Fibroblast of skin of scalp (primary cell): ENCODE measurements at places on chromosomes 11 and 22.
A peak's percentile ranks its signal among the peaks of the same experiment; 100 is the strongest.

- DNase-seq, result no peak
Measured at GRCh38 chr11:72989727-72990126, 152.4 kb downstream of the FCHSD2 start.

GRCh38 chr11:29268733-29269132 is 748.1 kb downstream of the KCNA4 start:
- no peak for DNase-seq

DNA sequence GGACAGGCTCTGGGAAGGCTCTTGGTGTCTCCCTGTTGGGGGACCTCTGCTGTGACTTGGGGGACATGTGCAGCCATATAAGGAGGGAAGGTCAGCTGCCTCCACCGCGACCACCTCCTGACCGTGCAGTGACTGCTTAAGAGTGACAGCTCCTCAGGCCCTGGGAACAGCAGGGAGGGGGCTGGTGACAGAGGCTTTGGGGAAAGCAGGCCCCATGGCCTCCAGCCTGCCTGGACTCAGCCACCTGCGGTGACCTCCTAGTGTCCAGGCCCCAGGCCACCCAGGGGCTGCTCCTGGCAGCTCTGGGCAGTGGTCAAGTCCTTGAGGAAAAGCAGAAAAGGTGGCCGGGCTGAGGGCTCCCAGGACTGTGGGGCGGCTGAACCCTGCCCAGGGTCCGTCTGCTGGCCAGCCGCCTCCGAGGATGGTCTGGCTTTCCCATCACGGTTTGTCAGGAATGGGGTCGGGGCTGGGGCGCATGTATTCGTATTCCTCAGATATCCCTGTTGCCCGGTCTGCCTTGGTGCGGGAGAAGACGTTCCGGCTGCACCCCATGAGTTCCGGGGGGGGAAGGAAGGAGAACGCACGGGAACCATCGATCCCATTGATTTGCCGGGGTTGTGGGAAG is 96.8 kb downstream of the WNT7B start:
- DNase-seq, result no peak

DNA sequence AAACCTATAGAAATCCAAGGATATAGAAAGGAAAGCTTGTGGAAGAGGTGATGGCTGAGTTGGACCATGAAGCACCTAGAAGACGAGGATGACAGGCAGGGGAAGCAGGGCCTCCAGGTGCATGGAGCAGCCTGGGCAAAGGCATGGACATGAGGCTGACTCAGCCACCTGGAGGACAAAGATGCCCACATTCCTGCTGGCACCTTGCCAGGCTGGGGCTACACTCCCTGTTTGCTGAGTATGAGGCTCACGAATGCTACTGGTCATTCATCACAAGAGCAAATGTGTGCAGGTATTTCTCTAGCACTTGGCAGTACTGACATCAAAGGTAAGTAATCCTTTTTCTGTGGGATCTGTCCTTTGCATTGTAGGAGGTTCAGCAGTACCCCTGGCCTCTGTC is 7.1 kb upstream of the SCGB2A1 start:
- no peak for DNase-seq

- no peak for DNase-seq
Measured at GRCh38 chr22:50318698-50319411, 8.0 kb downstream of the DENND6B start.

- DNase-seq, result no peak
Measured at GRCh38 chr11:133619397-133619796, 87.1 kb upstream of the OPCML start.

DNA sequence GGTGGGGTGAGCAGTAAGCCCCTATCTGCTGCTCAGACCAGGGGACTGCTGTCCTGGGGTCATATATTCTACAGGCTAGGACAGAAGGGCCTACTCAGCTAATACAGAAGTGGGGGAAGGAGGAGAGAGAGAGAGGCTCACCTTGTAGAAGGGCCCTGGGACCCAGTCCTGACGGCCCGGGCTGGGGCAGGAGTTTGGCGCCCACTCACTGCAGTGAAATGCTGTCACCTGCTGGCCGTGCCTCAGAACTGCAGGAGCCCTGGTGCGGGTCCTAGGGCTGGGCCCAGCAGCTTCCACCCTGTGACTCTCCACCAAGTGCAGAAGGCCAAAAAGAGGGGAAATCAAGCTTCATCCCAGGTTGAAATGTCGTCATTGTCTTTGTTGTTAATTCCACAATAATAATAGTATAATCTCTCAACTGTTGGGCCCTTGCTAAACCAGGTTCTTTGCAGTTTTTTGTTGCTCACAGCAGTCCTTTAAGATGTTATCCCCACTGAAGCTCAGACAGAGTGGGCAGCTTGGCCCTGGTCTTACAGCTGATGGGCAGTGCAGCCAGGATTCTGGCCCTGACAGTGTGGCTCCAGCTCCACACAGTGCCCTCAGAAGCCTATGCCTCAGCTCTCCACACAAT is 29.6 kb downstream of the TRIM29 start:
- DNase-seq, result peak; percentile 49

DNA sequence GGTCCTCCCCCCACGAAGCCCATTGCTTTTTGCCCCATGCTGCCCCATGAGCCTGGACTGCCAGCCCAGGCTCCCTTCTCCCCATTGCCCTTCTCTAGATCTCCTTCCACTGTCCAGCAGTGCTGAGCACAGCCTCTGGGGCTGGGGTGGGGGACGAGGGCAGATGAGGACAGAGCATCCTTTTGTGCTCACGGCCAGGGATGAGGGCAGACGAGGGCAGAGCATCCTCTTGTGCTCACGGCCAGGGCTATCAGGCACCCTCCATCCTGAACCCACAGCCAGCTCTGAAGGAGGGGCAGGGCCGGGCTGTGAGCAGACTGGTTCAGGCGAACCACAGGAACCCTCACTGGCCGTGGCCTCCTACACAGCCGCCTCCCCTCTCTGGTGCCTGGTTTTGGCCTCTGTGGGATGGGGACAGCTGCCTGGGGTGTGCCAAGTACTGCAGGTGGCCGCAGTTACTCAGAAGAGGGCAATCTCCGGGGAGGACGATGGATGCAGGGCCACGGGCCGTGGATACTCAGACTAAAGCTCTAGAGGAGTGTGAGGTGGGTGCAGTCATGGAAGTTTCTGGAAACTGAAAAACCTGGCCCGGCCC is 1258.8 kb downstream of the BRD1 start:
- no peak for DNase-seq

DNA sequence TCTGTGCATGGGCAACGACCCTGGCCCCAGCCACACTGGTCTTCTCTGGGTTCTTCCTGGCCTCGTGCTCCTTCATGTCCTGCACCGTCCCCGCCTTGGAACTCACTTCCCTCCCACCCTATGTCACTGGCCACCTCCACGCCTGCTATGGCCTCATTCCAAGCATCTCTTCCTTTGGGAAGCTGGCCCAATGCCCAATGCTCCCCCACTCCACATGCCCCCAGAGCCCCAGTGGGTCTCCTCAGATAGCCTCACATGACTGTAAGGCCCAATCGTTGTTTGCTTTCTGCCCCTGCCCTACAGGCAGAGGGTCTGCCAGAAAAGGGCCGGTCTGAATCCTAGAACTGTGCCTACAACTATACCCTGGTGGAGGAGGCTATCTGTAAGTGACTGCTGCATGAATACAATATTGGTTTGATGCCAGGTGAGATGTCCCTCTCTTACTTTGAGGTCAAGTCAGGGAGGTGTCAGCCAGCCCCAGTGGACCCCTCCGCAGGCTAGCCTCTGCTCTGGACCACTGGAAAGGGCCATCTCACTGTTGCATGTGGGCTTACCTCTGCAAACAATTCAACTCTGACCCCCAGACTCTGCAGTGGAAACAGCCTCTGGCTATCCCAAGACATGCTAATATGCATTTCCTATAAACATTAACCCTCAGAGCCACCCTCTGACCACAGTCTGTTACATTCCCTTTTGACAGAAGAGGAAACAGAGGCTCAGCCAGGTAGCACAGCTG is 2.1 kb upstream of the GNAZ start:
- DNase-seq, result no peak

DNA sequence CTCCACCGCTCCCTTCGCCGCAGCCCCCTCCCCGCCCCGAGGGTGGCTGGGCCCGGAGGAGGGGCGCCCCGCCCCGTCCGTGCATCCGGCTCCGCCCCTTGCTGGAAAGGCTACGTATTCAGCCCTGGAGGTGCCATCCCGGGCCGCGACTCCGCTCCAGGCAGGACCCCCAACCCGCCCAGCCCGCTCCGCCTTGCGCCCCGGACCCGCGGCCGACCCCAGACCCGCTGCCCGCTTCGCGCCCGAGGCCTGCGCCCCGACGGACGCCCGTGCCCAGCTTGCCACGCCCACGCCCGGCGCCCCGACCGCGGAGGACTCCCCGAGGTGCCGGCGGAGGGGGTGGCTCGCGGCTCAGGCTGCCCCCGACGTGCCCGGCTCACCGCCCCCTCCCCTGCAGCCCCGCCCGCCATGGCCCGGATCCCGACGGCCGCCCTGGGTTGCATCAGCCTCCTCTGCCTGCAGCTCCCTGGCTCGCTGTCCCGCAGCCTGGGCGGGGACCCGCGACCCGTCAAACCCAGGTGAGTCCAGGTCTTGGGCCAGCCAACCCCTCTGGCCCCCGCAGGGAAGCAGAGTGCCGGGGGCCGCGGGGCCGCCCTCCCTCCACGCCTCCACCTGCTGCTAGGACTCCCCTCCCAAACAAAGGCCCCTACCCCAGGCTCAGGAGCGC is at the start of gene ADM2:
Gene ADM2, plus strand, starts transcription at position 104 of the 667 bp plus-strand sequence. Its CDS starts 305 bp downstream, at position 409.
- DNase-seq, result peak; percentile 55

GRCh38 chr11:14764579-14765527 is 121.2 kb downstream of the PDE3B start:
- DNase-seq, result no peak

GRCh38 chr11:113249491-113249763 is 65.0 kb upstream of the TTC12 start:
- DNase-seq, result peak; percentile 12

DNA sequence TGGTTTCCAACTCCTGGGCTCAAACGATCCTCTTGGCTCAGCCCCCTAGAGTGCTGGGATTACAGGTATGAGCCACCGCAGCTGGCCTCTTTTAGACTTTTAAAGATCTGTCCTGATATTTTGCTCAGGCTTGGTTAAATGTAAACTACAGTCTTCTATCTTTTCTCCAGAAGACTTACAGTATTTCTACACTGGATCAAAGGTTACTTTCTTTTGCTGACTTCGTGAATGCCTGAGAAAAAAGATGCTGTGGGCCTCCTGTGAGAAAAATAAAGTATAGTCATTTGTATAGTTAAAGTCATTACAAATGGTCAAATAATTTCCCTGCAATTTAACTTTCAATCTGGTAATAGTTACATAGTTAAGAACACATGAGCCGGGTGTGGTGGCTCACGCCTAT is 19.6 kb downstream of the DEPDC5 start:
- no peak for DNase-seq

DNA sequence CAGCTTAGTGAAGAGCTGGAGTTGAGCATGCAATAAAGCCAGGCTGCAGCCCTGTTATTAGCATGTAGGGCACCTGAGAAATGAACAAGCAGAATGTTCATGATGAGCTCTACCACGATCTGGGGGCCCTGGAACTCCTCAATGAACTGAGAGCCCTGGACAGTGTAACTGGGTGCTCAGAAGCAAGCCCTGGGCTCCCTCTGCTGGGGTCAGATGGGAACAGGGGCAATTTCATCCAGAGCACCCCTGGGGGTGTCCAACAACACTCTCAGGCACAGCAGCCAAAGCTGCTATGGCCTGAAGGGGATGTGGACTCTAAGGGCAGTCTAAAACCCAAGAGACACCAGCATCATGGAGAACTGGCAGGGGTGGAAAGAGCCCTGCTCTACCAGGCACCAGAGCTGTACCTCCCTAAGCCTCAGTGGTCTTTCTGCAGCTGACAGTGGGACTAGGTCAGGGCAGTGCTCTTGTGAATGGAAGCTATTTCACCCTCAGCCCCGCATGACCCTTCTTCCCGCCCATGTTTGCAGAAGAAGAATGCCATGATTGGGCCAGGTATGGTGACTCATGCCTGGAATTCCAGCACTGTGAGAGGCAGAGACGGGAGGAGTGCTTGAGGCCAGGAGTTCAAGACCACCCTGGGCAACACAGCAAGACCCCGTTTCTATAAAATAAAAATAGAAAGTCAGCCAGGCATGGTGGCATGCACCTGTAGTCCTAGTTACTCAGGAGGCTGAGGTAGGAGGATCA is 28.9 kb downstream of the THOC5 start:
- DNase-seq, result peak; percentile 27

GRCh38 chr22:45722006-45722405 is 50.4 kb downstream of the ATXN10 start:
- DNase-seq, result no peak

DNA sequence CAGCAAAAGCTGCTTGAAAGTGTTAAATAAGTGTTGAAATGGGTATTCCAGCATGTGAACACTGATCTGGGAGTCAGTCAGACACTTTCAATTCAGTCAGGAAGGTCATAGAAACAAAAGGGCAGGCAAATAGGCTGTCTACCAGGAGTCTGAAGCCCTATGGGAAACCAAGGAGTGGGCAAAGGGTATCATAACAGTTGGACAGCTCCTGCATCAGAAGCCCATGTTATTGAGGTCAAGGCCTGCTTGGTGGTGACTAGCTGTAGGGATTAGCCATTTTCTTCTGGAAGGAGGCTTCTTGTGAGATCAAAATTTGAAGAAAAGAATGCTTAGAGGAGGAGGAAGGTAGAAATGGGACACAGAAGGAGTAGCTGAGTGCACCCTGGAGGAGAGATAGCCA is 97.3 kb downstream of the STIM1 start:
- no peak for DNase-seq

GRCh38 chr22:30728826-30729225 is 34.2 kb downstream of the OSBP2 start:
- DNase-seq, result no peak

DNA sequence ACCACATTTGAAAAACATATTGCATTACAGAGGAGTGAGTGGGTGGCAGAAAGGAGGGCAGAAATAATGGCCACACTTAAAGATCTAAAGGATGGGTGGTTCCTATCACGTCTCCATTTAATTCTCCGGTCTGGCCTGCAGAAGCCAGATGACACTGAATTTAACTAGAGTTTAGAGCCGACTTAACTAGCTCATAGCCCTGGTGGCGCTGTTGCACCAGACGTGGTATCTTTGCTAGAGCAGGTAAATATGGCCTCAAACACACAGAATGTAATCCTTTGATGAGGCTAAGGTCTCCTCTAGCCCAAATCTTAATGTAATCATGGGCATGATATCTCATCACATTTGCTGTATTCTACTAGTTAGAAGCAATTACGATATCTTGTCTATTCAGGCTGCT is 51.5 kb upstream of the GAL start:
- DNase-seq, result peak; percentile 44

- DNase-seq, result no peak
Measured at GRCh38 chr11:111423250-111423615, 44.2 kb upstream of the POU2AF1 start.

DNA sequence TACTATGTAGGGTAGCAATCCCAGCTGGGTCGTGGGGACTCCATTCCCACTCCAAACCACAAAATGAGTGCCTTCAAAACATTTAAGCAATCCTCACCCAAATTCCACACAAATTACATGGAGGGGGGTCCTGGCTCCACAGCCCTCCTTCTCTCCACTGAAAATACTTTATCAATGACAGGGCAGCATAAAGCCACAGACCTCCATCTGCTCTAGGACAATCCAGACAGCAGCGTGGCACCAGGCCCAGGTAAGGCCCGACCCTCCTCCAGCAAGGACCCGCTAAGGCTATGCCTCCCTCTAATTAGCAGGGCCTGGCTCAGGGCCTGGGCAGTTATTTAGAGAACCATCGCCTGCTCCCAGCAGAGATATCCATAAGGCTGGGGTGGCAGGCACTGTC is at the start of gene PANX3:
Gene PANX3, plus strand, starts transcription at position 365 of the 400 bp plus-strand sequence. CDS start 129 bp downstream, outside the sequence.
- peak; percentile 61 for DNase-seq
